Prostate gland (tissue), 2 donors: ENCODE measurements at places on chromosomes 16 and 17.

DNA sequence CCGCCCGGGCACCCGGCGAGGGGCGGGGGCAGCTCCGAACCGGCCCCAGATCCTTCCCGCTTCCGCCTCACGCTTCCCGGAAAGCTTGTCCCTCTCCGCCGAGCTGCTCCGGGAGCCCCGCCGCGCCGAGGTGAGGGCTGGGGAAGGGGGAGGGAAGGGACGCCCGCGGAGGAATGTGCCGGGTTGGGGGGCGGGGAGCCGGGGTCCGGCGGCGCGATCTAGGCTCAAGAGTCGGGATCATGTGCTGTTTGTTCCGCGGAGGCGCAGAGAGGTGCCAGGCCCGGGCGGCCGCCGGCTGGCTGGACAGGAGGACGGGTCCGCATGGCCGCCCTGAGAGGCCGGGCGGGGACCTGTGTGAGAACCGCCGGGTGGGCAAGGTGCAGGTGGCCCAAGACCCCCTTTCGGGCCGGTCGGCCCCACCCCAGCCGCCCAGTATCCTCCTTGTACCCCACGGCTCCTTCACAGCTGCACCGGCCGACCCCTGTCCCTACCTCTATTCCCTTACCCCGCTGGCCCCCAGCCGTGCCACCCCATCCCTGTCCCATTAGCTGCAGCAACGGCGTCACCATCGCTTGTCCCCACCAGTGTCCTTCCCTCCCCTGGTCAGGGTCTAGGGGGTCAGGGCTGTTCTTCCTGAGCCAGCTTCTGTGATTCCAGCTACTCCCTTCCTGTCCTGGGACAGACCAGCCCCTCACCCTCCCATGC lies 429 bp downstream of the KIF1C start:
- no peak for DNase-seq

- no peak for DNase-seq
These were observed 30.7 kb downstream of the ELAC2 start for GRCh38 chr17:12987120-12987519.

GRCh38 chr17:77324227-77324626 lies 183.5 kb downstream of the SEC14L1 start:
- DNase-seq, result no peak

GRCh38 chr16:54998834-54999233 lies 68.2 kb downstream of the IRX5 start:
- DNase-seq, result no peak

DNA sequence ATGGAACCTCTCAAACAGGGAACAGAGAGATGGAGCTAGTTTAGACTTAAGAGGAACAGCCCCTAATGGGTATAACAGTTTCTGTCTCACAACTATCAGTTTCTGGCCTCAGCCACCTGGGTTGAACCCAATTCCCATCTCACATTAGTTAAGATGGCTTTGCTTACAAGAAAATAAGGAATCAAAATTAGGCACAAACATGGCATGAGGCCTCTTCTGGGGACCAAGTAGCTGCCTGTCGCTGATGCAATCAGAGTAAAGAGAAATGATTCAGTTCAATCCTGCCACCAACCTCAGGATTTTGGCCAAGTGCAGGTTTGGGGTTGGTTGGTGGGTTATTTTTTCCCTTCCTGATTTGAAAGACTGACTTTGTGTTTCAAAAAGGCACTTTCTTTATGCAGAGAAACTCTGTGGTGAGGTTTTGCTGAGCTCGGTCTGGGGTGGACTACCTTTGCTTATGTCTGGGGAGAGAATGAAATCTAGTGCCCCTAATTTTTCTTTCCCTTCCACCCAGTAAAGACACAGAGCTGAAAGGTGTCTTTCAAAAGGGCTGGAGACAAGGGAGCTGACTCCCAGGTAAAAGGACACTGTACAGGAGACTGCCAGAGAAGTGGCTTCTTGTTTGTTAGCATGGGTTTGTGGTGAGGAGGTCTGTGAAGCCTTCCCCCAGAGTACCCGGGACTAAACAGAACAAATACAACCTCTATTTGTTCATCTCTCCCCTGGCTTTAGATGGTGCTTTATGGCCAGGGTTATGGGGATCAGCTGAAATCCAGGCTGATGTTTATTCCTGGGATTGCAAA lies 44.8 kb upstream of the NFAT5 start:
- no peak for DNase-seq

GRCh38 chr17:51914577-51914976 lies 243.9 kb downstream of the CA10 start:
- DNase-seq, result no peak

GRCh38 chr17:71409712-71410111 lies 711.1 kb upstream of the SOX9 start:
- DNase-seq, result no peak

- no peak for DNase-seq
These were observed 151.3 kb upstream of the CNTNAP4 start for GRCh38 chr16:76125871-76126270.

DNA sequence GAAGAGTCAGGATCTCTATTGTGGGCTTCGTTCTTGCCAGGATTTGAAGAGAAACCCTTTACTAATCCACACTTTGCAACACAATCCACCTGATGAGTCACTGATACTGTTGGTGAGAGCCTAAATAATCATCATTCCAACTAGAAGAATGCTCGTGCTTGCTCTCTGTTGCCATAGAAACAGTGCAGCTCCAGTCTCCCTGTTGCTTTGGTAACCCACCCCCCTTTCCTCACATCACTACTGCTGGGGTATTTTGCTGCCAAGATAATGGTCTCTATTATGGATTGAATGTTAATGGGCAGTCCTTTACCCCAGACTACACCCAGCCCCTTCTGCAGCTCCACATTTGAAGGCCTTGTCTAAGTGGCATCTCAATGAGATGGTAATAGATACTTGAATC lies 190.4 kb downstream of the ABCC12 start:
- no peak for DNase-seq

- peak; percentile 76 for DNase-seq
These were observed 11.4 kb upstream of the MRPS23 start for GRCh38 chr17:57861000-57861789.

- DNase-seq, result no peak
These were observed 6.4 kb downstream of the HAP1 start for GRCh38 chr17:41728056-41728455.

- peak; percentile 93 for DNase-seq
These were observed 2.9 kb downstream of the RNF213 start for GRCh38 chr17:80263253-80264204.

- no peak for DNase-seq
These were observed 188.2 kb upstream of the CIBAR2 start for GRCh38 chr16:85300406-85300968.

- DNase-seq, result no peak
These were observed 1.7 kb downstream of the GPRC5C start for GRCh38 chr17:74433421-74434121.

DNA sequence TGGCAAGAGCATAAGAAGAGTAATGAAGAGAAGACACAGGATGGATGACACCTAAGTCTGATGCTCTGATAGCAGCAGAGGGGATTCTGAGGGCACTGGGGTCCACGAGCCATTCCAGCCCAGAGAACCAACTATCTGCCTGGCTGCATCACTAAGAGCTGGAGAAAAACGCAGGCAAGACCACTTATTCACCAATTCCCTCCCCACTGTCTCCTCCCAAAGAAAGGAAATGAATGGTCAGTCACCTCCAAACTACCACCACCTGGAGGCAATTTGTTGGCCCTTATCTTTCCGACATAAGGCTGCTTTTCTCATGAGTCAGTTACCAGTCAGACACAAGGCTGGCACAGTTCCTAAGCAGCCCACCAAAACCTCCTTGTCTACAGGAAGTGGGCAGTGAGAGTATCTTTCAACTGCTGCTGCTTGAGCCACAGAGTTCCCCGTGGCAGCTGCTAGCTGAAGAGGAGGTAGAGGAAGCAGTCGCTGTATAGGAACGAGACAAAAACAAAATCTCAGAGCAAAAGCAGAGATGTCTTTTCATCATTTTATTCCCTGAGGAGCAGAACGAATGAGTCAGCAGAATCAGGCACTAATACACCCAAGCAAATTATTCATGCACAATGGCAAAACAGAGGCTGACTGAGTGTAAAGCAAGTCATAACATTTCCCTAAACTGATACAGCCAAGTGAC lies 111.1 kb downstream of the SMG6 start:
- no peak for DNase-seq

- no peak for DNase-seq
These were observed 22.9 kb downstream of the SOCS1 start for GRCh38 chr16:11232852-11233726.

DNA sequence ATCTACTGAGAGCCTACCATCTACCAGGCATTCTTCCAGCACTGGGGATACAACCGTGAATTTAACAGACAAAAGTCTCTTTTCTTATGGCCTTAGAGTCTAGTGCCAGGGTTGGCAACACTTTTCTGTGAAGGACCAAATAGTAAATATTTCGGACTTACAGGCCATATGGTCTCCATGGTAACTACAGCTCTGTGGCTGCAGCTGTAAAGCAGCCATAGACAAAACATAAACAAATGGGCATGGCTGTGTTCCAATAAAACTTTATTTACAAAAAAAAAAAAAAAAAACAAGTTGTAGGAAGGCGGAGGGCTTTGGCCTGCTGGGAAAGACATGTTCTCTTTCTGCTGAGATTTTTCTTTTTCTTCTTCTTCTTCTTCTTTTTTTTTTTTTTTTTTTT lies 98.7 kb downstream of the ABCC12 start:
- no peak for DNase-seq

GRCh38 chr17:66451188-66452149 lies 149.1 kb downstream of the PRKCA start:
- no peak for DNase-seq

- DNase-seq, result no peak
These were observed 85.6 kb upstream of the CCL2 start for GRCh38 chr17:34169496-34169895.

GRCh38 chr16:12095275-12096156 lies 119.0 kb downstream of the SNX29 start:
- DNase-seq, result peak; percentile 62

DNA sequence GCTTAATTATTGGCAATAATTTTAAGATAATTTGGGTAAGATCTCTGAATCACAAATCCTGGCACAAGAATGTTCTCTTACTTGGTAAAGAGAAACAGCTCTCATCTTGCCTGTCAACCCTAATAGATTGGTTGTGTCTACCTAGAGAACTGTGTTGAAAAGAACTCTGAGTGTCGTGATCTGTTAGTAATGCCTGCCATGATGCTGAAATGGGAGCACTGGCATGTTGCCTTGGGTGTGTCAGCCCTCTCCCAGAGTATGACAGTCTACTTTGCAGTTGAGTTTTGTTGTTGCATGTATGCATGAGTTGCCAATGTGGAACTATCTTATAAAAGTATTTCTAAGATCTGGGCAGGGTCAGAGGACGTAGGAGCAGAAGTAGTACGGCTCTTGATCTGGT lies 221.4 kb downstream of the MAF start:
- no peak for DNase-seq

DNA sequence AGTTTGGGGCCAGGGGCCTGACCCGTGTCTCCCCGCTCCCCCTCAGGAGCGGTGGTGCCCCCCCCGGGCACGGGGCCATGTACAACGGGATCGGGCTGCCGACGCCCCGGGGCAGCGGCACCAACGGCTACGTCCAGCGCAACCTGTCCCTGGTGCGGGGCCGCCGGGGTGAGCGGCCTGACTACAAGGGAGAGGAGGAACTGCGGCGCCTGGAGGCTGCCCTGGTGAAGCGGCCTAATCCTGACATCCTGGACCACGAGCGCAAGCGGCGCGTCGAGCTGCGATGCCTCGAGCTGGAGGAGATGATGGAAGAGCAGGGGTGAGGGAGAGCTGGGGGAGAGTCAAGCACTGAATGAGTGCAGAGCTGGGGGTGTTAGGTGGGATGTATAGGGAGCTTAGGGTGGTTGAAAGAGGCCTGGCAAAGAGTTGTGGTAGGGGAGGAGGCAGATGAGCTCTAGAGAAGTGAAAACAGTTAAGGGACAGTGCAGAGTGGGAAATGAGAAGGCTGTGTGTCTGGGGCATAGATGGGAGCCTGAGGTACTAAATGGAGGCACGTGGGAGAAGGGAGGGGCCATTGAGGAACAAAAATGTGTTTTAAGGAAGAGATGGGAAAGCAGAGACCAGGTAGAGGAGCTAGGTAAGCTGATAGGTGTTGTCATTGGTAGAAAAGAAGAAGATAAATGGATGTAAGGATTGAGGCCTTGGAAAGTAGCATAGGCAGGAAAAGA lies 4.0 kb downstream of the SRRM2 start:
- no peak for DNase-seq

DNA sequence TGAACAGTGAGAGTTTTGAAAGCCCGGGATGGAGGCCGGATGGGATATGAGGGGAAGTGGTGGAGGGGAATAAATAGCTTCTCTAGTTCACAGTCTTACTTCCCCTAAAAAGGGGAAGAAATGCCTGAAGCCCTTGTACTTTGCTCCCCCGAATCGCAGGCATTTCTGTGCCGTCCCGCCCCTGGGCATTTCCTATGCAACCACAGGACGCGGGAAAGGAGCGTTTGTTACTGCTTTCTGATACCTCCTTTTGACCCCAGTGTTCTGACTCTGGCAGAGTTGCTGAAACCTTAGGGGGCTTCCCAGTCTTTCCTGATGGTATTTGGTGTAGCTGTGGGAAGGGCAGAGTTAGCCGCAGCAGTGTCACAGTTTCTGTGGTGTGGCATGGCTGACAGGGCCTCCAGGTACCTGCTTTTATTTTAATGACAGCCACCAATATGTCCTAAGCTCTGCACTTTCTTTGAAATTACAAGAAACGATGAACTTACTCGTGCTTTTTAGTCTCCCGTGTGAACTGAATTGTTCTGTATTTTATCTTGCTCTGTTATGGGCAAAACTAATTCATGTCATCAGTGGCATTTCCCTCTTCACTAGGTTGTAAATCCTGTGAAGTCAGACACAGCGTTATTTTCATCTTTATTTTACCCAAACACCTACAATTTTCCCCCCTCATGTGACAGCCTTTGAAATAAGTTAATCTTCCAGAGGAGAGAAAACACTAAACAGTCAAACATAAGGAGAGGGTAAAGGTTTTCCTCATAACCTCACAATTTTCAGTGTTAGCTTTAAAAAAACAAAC lies 27.1 kb downstream of the USP10 start:
- no peak for DNase-seq

DNA sequence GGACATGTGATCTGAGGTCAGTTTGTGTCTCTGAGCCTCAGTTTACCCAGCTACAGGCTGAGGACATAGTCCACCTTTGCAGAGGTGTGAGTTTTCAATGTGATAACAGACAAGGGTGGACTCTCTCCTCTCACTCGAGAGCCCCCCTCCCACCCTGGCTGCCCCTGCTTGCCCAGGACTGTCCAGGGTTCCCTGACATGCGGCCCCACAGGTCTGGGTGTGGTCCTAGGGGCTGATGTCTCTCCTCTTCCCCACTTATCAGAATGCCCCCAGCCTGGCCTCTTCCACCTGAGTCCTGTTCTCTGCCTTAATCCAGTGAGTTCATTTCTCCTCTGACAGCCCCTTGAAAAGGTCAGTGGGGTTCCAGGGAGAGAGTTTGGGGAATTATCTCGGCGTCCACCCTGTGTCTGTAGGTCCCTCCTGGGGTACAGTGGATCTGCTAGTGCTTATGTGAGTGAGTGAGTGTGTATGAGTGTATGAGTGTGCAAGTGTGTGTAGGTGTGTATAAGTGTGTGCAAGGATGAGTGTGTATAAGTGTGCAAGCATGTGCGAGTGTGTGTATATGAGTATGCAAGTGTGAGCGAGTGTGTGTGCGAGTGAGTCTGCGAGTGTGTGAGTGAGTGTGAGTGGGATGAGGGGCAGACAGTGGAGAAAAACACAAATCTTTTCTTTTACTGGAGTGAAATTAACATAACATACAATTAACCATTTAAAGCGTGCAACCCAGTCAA lies 175.0 kb downstream of the IRF8 start:
- DNase-seq, result no peak
